ENCODE measurements at places on chromosomes 6 and 20.

DNA sequence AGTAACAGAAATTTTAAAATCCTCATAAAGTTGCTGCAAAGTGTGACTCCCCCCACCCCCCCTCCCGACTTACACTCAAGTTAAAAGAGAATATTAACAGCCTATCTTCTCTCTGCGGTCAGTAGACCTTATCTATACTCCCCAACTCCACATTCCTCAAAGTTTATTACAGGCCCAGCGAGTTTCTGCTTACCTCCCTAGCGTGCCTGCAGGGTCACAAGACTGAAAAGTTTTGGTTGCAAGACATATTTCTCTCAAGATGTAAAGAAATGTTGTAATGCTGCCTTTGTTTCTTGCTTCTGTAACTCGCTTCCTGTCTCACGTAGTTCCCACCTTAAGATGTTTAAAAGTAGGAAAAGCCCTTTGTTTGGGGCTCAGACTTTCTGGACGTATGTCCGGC is 699.6 kb downstream of the PHF3 start:
- DNase-seq: no peak

DNA sequence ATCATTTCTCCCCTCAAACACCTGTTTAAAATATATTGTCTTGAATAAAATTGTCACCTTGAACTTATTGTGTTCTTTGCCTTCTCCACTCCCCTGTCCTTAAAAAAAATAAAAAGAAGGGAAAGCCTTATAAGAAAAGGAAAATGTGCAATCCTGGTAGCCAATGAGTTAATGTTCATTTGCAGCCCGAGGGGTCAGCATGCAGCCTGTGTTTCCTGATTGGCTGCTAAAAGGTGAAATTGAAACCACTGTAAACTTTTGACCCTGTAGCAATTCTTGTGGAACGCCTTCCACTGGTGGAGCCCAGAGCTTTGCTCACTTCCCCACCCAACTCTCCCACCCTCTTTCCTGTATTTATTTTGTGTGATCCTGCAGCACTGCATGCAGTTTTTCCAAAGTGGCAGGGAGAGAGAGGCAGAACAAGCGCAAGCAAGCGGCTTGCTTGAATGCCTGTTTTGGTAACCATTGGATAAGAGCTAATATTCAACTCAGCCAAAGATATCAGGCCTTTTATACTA is 74.9 kb downstream of the NCOA3 start:
- DNase-seq: peak; percentile 2

GRCh38 chr6:150641398-150642139 is 41.9 kb downstream of the PLEKHG1 start:
- no peak for DNase-seq

GRCh38 chr6:135173989-135174484 is 7.1 kb upstream of the MYB start:
- DNase-seq: no peak

DNA sequence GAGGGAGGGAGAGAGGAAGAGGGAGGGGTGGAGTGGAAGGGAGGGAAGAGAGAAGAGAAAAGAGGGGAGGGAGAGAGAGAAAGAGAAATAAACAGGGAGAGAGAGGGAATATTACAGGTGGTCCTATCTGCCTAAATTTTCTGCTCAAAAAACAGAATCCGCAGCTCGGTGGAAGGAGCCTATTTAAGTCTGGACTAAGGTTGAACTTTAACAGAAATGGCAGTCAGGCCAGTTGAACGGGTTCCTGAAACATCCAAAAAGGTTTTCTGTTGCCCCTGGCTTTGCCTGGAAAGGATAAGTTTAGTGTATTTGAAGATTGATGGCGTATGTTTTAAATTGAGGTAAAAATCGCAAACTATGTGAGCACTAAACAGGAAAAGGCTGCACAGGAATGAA is 2.2 kb downstream of the TFAP2B start:
- no peak for DNase-seq

GRCh38 chr20:62294516-62294915 is 8.3 kb upstream of the ADRM1 start:
- DNase-seq: no peak

- no peak for DNase-seq
Measured at GRCh38 chr6:131357501-131357900, 215.5 kb upstream of the ARG1 start.

GRCh38 chr6:44004136-44004535 is 123.1 kb downstream of the MRPL14 start:
- DNase-seq: no peak

DNA sequence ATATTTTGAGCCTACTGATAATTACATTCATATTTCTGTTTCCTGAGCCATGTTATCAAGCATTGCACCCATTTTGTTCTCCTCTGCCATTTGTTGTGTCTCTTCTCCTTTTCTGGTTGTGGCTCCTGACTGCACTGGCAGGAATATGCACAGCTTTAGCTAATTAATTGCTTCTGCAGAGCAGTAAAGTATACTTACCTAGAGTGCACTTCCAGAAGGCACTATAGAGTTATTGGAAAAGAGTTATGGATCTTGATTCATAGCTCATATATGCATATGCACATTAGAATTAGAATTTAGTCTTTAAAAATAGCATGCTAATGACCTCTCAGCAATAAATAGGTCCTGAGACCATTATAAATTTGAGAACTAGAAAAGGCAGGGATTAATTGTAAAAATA is 262.6 kb downstream of the NKAIN2 start:
- DNase-seq: no peak

DNA sequence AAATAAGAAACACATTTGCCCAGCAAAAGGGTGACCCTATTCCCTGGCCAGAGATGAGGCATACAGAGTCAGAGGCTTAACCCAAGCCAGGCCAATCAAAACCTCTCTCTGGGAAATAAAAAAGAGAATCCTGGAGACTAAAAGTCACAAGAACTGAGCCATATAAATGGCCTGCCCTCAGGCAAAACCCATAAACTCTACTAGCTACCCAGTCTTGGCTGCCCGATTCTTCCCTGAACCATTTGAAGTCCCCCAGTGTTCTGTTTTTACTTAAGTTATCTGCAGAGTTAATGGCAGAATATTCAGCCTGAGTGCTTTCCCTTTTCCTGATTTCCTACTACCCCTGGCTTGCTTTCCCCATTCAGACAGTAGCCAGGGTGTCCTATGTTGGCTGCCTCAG is 13.9 kb downstream of the KCNK15 start:
- no peak for DNase-seq

DNA sequence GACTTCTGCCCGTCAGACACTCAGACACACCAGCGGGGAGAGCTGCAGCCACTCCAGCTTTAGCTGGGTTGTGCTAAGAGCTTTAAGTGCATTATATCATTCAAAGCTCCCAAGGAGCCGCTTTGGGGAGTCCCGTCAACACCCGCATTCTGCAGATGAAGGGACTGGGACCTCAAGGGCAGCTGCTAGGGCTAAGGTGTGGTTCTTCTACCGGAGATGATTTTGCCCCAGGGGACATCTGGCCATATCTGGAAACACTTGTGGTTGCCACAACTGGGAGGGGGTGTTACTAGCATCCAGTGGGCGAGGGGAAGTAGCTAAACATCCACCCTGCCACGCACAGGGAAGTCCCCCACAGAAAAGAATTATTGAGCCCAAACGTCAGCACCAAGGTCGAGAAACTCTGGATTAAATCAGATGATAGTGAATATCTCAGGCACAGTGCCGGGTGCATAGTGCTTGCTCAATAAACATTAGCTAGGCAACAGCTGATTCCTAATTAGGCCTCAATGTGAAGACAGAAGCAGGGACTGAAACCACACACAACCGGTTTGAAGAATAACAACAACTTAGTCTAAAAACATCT is 29.6 kb downstream of the PMEPA1 start:
- DNase-seq: no peak

GRCh38 chr20:25081065-25081729 is 744 bp downstream of the VSX1 start:
- DNase-seq: peak; percentile 12

DNA sequence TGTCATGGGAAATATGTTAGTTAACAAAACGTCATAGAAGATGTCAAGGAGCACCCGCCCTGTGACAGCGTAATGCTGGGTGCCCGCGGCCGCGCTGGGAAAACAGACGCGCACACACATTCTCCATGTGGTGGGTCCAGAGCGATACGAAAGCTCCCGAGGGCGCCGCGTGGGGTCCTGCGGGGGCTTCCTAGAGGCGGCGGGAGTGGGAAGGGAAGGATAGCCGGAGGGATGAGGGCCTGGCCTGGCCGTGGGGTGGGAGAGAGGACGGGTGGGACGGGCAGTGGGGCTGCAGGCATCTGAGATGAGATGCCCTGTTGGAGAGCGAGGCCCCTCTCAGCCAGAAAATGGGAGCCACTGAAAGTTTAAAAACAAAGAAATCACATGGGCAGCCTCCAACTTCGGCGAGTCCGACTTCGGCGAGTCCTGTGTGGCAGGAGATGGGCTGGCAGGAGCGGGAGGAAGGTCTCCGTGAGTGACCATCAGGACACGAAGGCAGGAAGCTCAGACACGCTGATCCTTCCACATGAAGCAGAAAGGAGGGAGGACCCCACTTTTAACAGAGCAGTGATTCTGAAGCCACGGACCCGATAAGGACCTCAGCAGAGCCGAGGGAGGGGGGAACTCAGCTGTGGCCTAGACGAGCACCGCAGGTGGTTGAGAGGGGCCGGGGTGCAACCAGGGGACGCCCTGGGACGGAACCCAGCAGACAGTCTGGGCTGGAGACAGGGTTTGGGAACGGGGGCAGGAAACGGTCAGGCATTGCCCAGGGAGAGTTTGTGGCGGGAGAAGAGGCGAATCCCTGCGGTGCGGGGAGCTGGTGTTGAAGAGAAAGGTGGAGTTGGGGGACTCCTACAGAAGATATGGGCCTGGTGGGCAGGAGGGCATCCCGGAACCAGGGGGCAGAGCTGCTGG is 114.1 kb upstream of the FRMD1 start:
- no peak for DNase-seq

DNA sequence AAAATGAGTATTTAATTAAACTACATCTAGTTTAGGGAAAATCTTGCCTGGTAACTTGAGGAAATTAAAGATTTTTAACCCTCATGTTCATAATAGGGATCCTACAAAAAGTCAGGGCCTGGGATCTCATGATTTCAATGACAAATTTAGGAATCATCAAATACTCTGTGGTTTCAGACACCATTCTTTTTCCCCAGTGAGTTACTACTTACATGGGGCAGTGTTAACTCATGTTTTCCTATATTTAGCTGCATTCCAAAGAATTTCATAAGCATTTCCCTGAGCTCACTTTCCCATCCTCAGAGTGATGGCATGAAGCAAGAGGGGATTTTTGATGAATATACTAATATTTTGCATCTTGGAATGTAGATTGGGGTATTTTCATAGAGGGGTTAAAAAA is 321.7 kb downstream of the CENPW start:
- no peak for DNase-seq

GRCh38 chr20:39021748-39022147 is 59.6 kb downstream of the DHX35 start:
- no peak for DNase-seq

- no peak for DNase-seq
Measured at GRCh38 chr20:3614466-3614865, 48.7 kb downstream of the GFRA4 start.

- no peak for DNase-seq
Measured at GRCh38 chr6:38612143-38612965, 27.4 kb downstream of the BTBD9 start.

DNA sequence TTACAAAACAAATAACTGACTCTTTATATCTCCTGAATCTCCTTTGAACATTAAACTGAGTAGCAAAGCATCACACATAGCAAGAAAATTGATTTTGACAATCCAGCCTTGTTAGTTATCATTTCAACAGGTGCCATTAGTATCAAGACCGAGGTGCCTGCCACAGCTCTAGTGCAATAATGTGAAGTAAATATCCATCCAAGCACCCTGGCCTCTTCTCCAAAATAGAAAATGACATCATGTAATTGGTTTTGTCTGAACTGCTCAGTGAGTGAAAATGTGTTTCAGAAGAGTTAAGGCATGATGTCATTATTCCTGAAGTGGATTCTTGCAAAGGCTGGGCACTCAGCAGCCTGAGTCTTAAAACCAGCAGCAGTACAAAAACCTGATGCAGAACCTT is 341.4 kb downstream of the PLCB1 start:
- DNase-seq: no peak

GRCh38 chr6:119002069-119002468 is 67.1 kb upstream of the MCM9 start:
- DNase-seq: no peak

DNA sequence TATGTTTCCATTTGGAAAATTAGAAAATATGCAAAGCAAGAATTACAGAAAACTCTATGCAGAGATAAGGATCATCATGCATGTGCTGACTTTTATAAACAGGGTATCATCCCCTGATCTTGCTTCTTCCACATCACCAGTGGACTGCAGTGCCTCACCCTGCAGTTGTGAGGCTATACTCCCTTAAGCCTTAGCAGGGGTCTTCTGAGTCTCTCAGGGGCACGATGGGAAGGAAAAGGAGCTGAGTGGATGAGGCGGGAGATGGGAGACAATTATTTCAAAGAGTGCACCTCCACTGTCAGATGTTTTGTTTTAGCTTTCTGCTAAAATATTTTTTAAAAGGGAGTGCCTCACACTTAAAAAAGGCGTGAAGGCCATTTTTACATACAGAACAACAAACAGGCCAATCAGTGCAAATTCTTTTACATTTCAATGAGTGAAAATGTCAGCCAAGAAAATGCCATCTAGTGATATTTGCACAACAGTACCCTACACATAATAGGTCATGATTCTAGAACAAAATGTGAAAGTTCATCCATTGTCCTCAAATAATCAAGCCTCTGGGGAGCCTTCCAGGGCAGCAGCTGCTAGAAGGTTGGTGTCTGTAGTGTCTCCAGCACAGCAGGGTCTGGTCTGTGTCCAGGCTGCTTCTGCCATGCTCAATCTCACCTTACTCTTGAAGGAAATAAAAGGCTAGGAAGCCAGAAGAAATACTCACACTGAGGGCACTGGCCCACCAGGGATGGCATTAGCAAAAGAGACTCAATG is 13.2 kb upstream of the SERPINB9 start:
- no peak for DNase-seq

GRCh38 chr6:154161689-154162088 is 122.6 kb downstream of the OPRM1 start:
- no peak for DNase-seq

DNA sequence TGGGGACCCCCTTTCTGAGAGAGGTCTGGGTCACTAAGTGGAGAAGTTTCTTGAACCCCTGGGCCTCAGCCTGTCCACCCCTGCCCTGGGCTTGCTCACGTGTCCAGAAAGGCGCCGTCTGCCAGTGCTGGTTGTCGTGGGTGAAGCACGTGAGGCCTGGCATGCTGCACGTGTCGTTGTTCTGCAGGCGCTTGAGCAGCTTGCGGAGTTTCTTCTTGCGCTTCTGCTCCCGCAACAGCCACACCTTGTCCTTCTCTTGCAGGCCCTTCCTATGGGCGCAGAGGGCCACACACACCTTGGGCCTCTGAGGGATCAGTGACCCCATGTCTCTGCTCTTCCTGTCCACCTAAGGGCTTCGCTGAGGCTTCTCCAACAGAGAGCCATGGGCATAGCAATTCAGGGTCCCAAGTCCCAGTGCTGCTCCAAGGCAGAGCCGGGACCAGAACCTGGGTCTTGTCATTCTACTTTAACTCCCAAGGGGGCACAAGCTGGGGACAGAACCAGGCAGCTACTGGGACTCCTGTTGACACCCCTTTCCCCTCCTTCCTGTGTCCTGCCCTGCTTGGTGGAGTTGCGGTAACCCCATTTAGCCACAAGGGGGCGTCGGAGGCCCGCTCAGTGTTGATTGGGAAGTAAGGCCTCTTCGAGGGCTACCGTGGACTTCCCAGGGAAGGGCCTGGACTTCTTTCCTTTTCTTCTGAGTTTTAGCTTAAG is 121.8 kb downstream of the SULF2 start:
- peak; percentile 72 for DNase-seq

GRCh38 chr6:158620963-158621693 is 23.4 kb downstream of the DYNLT1 start:
- DNase-seq: no peak

- no peak for DNase-seq
Measured at GRCh38 chr6:147538821-147539220, 30.3 kb downstream of the SAMD5 start.

- peak; percentile 41 for DNase-seq
Measured at GRCh38 chr6:28523241-28523622, 2.4 kb upstream of the GPX5 start.
